Prostate gland (tissue), 2 donors: ENCODE measurements at places on chromosomes 1 and 21.

- no peak for DNase-seq
Observed at GRCh38 chr1:164524810-164525209, 34.2 kb upstream of the PBX1 start.

DNA sequence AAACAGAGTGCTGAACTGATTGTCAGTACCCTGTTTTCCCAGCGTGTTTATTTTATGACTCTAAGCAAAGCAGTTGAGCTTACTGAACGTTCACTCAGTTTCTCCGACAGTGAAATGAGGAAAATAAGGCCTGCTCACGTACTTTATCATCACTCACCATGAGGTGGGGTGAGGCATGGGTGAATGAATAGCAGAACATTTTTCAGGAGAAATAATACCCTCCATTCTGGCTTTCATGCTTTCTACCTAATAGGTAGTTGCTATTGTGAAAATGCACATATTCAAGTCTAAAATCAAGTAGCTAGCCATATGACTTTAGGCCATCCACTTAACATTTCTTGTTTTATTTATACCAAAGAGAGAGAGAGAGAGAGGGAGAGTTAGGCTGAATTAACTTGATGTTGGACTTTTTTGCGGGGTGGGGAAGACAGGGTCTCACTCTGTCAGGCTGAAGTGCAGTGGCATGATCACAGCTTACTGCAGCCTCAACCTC lies 178.2 kb downstream of the VPS13D start:
- no peak for DNase-seq

- peak; percentile 84 for DNase-seq
Observed at GRCh38 chr1:36088577-36089392, at the start of gene ADPRS. Gene ADPRS, plus strand, starts transcription at chr1:36088892. Its CDS starts 13 bp downstream, at chr1:36088905.

DNA sequence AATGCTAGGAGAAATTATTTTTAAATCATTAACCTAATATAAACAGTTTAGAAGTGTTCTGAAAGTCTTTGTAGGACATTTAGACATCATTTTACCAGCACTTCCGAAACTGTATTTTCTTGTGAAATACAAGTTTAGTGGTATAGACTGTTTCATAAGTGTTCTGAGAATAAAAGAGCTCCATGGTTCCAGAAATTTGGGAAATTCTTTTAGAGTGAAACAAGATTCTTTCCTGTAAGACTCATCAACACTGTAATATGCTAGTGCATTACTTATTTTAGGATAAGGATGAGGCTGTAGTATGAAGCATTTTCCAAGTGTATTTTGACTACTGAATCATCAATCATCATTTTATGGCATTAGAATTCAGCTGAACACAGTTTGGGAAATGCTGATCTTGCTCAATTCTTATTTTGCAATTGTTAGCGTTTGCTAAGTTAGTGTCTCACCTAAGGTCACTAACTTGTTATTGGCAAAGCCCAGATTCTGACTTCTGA lies 73.4 kb downstream of the CEP350 start:
- no peak for DNase-seq

DNA sequence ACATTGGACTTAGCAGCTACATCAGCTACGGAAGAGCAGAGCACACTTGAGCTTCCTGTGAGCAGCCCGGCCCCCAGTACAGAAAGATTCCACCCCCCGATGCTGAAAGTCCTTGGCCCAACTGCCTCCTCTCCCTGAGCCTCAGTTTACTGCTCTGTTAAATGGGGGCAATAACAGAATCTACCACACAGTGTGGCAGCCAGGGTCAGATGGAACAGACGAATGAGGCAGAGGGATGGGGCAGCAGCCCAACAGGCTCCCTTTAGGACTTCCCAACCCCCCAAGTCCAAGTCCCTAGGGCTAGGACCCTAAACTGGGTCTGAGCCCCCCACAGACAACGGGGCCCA lies 22.9 kb upstream of the C1QA start:
- no peak for DNase-seq
